ENCODE measurements at places on chromosomes 5 and 9. TPM values are rescaled to one million over a fixed set of nuclear protein-coding genes. Genes with fewer than 3 reads are reported as not detected.

Gene SKP2
- total RNA-seq: 15.9 TPM

Gene F2RL1
- total RNA-seq: 1.2 TPM

Gene RGS3
- total RNA-seq: 11.4 TPM

Gene SPATA31C2
- total RNA-seq: not detected

Gene GARIN3
- not detected for total RNA-seq

Gene PCDHB7
- total RNA-seq: 9.8 TPM

Gene SLC6A19
- not detected for total RNA-seq

Gene RANBP6
- 79.9 TPM for total RNA-seq

Gene NMUR2
- total RNA-seq: not detected

Gene C1QTNF2
- 2.0 TPM for total RNA-seq

Gene PLPP7
- 6.1 TPM for total RNA-seq

Gene PCA3
- total RNA-seq: 0.82 TPM

Gene PTGR1
- 12.2 TPM for total RNA-seq

Gene ARAP3
- total RNA-seq: 2.4 TPM

Gene OLFML2A
- total RNA-seq: 1.6 TPM

Gene PDE8B
- total RNA-seq: 7.3 TPM

Gene KIF27
- 15.1 TPM for total RNA-seq

Gene TESK1
- total RNA-seq: 12.2 TPM

Gene ANKRD20A1
- 6.5 TPM for total RNA-seq

Gene SPRY4
- total RNA-seq: 4.5 TPM

Gene RNF44
- total RNA-seq: 9.8 TPM

Gene GALNT12
- total RNA-seq: 0.82 TPM

Gene PCDHGA1
- 3.3 TPM for total RNA-seq

Gene SLC4A9
- under 0.01 TPM for total RNA-seq

Gene TAF11L9
- total RNA-seq: not detected

Gene STING1
- total RNA-seq: 3.3 TPM

Gene ACSL6
- 34.2 TPM for total RNA-seq

Gene SERF1A
- total RNA-seq: 26.1 TPM

Gene ANKRD31
- 0.82 TPM for total RNA-seq

Gene PCDHA1
- 8.6 TPM for total RNA-seq

Gene TMEM161B
- 39.5 TPM for total RNA-seq

Gene FRMPD1
- 0.41 TPM for total RNA-seq

Gene NOL8
- 12.6 TPM for total RNA-seq

Gene TNC
- 39.9 TPM for total RNA-seq

Gene OR13C9
- total RNA-seq: not detected

Gene SUSD1
- total RNA-seq: 63.6 TPM

Data from frontal cortex (tissue), 4 donors.